Hematopoietic multipotent progenitor cell treated with erythropoietin and hydrocortisone succinate and interleukin-3 and kit ligand, for 17 days (in vitro differentiated cells): ENCODE measurements at places on chromosomes 6 and 20.

GRCh38 chr20:31565699-31566318 is 39.3 kb upstream of the ID1 start:
- no peak for DNase-seq

DNA sequence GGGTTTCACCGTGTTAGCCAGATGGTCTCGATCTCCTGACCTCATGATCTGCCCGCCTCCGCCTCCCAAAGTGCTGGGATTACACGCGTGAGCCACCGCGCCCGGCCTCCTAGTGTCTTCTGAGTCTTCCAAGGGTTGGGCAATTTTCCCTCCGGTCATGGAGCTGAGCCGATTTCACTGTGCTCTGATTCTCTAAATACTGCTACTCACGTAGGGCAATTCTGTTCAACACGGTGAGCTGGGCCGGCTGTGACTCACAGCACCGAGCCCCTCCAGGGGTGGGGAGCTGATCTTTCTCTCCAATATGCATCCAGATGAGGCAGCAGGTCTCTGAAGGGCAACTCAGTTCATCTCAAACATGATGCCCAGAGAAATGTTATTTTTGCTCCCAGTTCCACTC is 71.6 kb upstream of the CD93 start:
- DNase-seq, result no peak

DNA sequence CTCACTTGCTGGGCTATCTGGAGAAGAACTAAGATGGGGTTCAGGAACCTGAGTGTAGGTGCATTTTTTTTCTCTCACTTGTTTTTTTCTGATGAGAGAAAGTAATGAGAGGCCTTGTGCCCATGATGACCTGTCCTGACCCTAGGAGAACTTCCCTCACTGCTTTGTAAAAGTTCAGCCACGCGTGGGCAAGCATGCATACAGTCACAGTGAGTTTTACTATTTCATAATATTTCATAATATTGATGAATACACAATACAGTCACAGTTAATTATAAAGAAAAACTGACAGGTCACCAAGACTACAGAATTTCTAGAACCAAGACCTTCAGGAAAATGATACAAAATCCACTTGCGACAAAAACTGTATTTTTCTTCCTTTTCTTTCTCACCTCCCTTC is 111.8 kb downstream of the MAP7 start:
- no peak for DNase-seq

- DNase-seq, result no peak
These were observed 693 bp downstream of the HLA-F start for GRCh38 chr6:29723666-29724588.

DNA sequence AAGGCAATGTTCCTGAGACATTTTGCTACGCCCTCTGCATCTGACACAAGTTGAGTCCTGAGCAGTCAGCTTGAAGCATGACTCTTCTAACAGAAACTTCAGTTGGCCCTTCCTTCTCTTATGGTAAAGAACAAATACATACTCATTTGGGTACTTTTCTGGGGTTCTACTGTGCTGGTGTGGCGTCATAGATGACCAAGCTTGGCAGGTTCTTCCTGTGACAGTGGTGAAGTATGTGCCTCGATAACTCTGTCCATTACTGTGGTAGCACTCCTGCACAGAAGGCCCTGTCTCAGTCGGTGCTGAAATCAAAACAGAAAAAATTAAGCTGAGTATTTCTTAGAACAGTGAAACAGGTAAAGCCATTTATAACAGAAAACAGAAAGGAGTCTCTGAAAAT is 152.5 kb downstream of the SLC22A3 start:
- DNase-seq, result no peak

GRCh38 chr20:17867131-17867925 is 101.3 kb downstream of the SNX5 start:
- DNase-seq, result no peak

DNA sequence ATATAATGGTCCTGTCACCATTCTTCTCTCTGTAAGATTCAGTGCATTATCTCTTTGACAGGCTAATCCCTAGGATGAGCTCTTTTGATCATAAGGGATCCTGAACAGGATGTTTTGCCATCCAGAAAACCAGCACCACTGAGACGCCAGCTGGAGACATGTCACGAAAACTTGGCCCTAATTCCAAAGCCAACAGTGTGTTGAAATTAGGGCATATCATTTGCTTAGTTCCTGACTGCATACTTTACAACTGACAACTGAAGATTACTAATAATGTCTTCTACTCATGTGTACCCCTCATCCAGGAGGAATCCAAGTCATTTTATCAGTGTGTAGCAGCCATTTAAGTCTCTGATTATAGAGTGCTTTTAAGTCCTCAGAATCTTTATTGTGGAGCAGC is 243.6 kb downstream of the KCNQ5 start:
- DNase-seq, result no peak

- DNase-seq, result peak; percentile 69
These were observed 100.0 kb downstream of the NOL4L start for GRCh38 chr20:32484958-32485769.

DNA sequence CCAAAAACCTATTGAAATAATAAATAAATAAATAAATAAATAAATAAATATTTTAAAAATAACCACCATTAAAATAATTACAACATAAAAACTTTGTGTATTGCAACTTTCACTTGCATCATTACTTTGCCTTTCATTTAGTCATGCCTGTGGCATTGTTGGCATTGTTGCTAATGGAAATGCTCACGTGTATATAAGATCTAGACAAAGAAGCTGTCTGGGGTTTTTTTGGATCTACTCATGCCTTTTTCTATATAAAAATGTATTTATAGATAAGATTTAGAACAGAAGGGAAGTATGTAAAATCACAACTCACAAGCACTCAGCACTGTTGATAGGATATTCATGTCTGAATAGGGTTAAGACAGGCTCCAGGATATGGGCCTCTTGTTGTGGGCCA is 27.9 kb downstream of the GFRA4 start:
- no peak for DNase-seq

- no peak for DNase-seq
These were observed 24.7 kb upstream of the HDAC2 start for GRCh38 chr6:113995634-113996033.

- DNase-seq, result peak; percentile 78
These were observed 1.6 kb downstream of the ZMYND8 start for GRCh38 chr20:47354714-47355488.

- DNase-seq, result no peak
These were observed 11.5 kb downstream of the CFAP206 start for GRCh38 chr6:87419266-87419665.

GRCh38 chr6:17536586-17536985 is 63.5 kb upstream of the FAM8A1 start:
- DNase-seq, result no peak

- DNase-seq, result peak; percentile 34
These were observed 10.1 kb upstream of the NXT1 start for GRCh38 chr20:23340524-23340923.

DNA sequence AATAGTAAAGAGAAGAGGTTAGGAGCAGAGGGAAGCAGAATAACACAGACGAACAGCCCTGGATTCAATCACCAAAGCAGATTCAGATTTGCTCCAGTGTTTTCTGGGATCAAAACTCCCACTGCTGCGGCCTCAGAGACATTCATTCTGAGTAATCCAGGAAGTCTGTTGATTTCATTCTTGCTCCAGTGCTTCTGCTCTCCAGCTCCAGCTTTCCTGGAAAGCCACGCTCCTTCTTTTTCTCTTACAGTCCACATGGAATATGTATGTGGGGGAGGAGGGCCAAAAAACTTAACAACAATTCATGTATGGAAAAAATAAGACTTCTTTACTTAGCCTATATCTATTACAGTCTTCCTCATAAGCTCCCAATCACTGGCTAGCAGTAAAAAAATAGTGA is 26.4 kb upstream of the UST start:
- no peak for DNase-seq

- no peak for DNase-seq
These were observed 78.3 kb upstream of the CLDN20 start for GRCh38 chr6:155185544-155185943.

DNA sequence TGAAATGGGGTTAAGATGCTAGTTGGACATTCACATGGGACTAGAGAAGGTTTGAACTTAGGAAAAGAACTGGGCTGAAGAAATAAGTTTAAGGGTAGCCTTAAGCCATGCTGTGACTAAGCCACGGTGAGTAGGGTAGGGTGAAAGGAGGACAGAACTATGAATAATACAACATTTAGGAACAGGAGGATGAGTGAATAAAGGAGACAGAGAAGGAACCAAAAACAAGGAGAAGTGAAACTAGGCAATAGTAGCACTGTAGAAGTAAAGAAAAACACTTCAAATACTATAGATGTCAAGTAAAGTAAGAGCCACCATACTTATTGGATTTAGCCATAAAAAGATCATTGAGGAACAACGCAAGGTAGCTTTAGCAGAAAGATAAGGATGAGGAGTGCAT is 111.2 kb downstream of the KCNQ5 start:
- DNase-seq, result no peak

DNA sequence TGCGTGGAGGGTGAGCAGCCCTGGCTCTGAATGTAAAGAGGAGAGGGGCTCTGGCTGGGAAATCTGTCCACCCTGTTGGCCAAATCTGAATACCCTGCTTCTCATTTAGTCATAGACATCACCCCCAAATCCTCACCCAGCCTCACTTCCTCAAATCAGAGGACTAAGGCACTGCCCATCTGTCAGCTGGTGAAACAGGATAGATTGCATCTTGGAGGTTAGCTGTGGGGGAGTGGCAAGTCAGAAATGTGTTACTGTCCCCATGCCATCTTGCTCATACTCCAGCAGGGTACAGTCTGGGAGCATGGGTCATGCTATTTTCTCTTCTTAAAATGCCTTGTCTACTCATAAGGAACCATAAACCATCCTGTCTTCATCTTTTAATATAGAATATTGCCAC is 9.5 kb upstream of the DTNBP1 start:
- no peak for DNase-seq

DNA sequence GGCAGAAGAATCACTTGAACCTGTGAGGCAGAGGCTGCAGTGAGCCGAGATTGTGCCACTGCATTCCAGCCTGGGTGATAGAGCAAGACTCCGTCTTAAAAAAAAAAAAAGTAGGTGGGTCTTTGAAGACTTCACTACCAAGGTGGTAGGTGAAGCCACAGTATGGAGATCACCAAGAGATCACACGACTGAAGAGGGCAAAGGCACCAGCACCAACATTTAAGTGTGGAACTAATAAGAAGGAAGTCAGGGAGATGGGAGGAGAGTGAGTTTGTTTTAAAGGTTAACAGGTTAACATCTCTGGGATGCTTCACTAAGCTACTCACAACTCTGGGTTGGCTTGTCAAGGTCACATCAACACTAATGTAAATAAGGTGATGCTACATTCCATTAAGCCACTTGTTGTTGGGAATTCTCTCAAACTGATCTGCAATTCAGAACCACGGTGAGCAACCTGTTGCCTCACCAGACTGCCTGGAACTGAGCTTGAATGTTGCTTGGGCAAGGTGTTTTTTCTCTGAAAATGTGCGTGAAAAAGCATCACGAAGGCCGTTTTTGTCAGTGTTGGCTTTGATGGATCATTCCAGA is 48.7 kb downstream of the KCTD20 start:
- no peak for DNase-seq

DNA sequence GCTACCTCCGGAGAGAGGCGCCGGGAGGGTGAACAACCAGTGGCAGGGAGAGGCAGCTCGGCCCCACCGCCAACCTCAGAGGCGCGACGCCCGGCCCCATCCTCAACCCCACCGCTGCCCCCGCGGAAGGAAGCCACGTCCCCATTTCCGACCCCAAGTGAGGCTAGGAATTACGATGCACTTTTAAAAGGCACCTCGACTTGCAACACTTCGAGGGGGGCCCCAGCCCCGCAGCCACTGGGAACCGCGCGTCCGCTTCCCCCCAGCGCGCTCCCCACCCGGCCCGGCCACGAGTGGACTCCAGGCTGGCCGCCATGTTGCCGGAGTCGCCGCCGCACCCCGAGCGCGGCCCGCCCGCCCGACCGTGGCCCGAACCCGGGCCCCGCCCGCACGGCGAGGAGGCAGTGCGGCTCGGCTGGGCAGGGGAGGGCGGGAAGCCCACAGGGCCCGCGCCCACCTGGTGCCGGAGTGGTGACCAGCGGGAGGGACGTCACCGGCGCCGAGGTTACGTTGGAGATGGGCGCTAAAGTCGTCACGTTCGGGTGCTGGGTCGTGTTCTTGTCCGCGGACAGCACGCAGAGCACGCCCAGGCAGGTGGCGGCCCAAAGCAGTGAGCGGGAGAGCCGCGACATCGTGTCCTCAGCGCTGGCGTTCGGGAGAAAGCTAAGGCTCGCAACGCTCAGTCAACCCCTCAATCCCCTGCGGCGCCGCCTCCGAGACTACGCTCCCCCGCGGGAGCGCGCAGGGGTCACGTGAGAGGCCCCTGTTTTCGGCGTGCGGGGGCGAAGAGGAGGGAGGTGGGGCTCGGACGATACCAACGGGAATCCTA is at the start of gene CD164:
TSS of gene CD164 (minus strand) at position 721 of the 829 bp plus-strand sequence. CDS start at position 632, 89 bp downstream.
- no peak for DNase-seq

- no peak for DNase-seq
These were observed 652.8 kb upstream of the CITED2 start for GRCh38 chr6:140027219-140027618.

GRCh38 chr20:34834459-34834893 is 9.0 kb upstream of the NCOA6 start:
- DNase-seq, result peak; percentile 57

DNA sequence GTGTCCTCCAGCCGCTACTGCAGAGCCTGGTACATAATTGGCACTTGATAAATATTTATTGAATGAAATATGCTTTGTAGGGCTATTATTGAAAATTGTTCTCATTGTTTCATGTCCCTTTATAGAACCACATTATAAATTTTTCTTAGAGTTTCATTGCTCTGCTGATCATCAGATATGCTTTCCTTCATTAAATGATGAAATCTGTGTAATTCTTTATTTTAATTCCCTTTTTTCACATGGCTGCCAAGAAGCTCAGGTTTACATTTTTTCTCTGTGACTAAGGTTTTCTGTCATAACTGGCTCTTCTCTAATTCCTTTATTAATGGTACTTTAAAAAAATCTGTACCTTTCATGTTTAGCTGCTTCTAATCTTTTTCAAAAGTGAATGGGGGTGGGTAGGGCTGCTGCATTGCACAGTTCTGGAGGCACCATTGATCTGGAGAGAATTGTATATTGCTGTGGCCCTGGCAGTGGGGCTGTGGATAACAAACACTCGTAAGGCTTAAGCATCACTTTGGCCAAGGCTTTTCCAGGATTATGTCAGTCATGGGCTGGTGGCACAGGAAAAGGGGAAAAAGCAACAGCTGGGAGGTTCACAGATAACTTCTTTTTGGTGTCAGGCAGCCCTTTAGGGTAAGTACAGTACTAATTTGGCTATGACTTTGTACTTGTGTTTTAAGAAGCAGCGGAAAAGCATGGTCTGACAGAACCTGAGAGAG is 43.8 kb downstream of the ARFGEF2 start:
- DNase-seq, result no peak

DNA sequence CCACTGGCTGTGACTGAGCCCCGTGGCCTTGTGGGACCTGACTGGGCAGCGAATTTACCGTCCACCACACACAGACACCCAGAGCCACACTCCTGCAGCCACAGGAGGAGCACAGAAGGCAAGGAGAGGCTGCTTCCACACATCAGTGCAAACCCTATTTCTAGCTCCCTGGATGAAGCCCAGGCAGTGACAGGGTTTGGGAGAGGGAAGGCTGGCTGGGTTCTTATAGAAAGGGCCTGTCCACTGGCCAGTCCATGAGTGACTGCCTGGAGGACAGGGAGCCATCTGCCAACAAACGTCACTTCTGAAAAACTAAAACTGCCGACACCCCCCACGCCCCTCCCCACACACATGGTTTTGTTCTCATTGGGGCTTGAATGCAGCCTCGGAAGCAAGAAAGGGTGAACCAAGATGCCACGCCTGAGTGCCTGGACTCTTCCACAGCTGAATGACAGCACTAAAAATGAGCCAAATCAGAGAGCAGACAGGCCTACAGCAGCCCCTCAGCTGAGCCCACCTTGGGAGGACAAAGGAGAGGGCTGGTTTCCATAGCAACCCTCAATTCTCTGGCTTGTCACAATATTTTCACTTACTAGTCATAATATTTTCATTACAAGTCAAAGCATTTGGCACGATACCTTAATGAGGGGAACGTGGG is 38.4 kb downstream of the RRBP1 start:
- DNase-seq, result no peak
